NCI-H526 (cell line): ENCODE measurements at places on chromosomes 6 and 20.

DNA sequence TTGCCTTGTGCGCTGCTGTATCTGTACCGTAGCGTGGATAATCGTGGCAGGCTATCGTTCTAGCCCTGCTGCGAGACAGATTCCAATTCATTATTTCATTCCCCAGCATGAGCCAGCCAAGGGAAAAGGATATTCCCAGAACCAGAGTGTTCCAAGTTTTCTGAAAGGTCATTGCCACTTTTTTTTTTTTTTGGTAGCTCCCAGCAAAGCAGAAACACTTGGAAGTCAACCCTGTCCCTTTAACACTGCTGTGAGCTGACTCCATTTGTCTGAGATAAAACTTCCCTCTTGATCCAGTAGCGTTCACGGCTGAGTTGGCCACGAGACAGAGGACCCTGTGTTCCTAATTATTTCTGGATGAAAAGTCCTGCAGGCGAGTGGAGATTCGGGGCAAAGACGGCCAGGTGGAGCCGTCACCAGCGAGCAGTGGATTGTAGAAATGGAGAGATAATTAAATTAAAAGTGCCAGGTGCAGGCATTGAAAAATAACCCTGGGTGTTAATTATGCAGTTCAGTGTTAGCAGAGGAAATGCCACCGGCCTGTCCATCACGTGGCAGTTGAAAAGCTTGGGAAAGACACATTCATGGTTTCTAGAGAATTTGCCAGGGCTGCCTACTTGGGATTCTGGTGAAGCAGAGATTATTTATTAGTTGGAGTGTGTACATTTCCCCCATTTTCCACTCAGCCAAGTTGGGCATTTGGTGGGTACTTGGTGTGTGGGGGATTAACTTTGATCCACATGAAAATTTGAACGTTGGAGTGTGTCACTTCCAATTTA lies 164.2 kb downstream of the SLC24A3 start:
- no peak for DNase-seq

DNA sequence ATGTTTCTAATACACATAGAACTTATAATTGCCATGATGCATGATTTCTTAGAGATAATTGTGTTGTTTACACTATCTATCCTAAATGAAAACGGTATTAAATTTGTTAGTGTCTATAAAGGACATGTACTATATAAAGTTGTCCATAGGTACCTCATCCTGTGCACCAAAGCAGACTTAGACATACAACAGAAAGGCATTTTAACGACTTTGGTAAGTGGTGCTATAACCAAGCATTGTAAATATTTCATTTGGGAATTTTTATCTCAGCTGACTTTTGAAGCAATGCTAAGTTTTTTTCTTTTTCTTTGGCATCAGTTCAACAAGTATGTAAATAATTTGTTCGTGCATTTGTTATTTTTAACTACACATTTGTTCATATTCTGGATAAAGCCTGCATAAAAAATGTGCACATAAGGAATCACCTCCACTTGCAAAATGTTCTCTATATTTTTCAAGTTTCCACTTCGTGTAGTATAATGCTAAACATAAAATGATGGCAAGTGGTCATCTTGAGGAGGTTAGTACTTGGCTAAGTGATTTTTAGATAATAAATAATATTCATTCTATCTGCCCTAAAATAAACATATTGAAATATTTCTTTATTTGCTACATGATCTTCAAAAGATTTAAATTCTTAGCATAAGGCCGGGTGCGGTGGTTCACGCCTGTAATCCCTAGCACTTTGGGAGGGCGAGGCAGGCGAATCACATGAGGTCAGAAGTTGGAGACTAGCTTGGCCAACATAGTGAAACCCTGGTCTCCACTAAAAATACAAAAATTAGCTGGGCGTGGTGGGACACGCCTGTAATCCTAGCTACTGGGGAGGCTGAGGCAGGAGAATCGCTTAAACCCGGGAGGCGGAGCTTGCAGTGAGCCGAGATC lies 6.3 kb upstream of the GJA1 start:
- no peak for DNase-seq

- no peak for DNase-seq
These were observed 354.6 kb upstream of the FLRT3 start for GRCh38 chr20:14691994-14692393.

GRCh38 chr6:24060982-24061754 lies 64.8 kb upstream of the NRSN1 start:
- DNase-seq: no peak

- no peak for DNase-seq
These were observed 184.8 kb upstream of the SASH1 start for GRCh38 chr6:148157841-148158240.

DNA sequence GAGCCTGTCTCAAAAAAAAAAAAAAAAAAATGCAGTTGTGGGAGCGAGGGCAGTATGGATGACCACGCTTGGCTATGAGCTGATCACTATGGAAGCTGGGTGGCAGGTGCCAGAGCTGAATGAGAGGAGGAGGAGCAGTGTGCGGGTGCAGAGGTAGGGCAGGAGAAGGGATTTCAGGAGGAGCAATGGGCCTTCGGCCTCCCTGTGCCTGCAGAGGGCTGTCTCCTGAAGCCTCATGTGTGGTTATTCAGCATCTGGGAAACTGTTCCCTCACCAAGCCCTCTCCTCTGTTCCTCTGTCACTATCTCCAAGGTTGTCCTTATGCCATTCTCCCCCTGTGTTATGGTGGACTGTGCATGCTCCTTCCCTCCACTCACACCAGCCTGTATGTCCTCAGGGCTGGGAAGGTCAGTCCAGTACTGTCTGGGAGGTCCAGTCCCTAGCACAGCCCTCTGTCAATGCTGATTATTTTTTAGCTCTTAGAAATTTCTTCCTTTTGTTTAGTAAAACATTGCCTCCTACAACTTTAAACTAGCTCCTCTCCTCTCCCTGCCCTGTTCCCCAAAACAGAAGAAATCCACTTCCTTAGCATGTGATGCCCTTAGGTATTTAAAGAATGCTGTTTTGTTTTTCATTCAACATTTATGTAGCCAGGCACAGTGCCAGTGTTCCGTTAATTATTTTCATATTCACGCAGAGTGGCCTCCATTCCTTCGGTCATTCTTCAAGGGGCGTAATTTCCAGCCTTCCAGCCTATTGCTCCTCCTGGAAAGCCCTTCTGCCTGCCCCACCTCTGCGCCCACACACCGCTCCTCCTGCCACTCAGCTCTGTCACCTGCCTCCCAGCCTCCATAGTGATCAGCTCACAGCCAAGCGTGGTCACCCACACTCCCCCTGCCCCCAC lies 48.9 kb downstream of the CNBD2 start:
- peak; percentile 25 for DNase-seq

- DNase-seq: no peak
These were observed 335.1 kb downstream of the HDGFL1 start for GRCh38 chr6:22904431-22904830.

DNA sequence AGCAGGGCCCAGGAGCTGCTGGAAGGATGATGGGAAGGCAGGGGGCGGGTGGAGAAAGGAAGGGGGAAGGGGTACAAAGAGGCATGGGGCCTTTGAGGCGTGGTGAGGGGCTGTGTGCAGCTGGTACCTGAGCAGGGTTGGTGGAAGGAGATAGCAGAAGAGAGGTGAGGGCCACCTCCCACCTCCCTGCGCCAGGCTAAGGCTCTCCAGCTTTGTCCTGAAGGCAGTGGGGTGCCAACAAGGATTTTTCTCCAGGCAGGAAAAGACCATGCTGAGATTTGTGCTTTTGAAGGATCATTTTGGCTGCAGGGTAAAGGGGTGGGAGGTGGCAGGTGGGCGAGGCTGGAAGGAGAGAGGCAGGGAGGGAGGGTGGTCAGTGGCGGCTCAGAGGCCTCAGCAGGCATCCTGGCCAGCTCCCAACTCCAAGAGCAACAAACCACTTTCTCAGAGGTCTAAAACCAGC lies 40.8 kb downstream of the NOL4L start:
- no peak for DNase-seq

DNA sequence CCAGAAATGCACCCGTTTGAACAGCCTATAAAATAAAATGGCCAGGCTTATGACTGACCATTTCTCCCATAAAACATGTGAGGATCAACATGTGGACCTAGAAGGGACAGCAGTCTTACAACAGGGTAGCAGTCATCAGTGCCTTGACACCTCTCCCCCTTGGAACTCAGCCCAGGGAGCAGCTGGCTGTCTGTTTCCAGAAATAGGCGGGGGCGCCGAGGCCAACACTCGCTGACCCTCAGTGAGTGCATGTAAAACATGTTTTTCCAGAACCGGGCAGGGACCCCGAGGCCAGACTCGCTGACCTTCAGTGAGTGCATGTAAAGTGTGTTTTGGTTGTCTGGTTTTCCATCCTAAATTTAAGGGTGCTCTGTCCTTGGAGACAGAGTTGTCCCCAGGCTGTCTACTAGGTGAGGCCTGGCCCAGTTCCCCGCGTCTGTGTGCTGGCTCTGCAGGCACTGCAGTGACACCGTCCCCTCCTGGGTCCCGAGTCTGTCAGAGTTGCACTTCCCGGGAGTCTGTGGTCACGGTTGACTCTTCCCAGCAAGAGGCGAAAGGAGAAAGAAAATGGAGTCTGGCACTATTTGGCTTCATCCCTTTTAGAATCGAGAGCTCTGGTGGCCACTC lies 19.8 kb upstream of the ADRM1 start:
- no peak for DNase-seq

GRCh38 chr20:22385602-22386305 lies 198.6 kb downstream of the FOXA2 start:
- peak; percentile 76 for DNase-seq

- DNase-seq: no peak
These were observed 99.3 kb downstream of the PAX1 start for GRCh38 chr20:21804802-21805201.

DNA sequence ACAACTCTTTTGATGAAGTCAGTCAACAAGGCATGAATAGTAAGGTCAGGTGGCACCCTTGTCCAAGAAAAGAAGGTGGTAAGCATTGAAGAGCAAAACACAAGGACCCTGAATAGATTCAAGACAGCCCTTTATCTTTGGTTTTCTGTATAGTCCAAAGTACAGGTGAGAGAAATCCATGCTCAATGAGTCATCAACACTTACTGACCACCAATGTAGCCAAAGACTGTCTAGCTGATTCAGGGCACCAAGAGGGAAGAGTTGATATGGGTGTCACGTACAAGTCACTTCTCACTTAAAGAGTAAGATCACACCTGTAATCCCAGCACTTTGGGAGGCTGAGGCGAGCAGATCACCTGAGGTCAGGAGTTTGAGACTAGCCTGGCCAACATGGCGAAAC lies 528.3 kb downstream of the CD83 start:
- no peak for DNase-seq

DNA sequence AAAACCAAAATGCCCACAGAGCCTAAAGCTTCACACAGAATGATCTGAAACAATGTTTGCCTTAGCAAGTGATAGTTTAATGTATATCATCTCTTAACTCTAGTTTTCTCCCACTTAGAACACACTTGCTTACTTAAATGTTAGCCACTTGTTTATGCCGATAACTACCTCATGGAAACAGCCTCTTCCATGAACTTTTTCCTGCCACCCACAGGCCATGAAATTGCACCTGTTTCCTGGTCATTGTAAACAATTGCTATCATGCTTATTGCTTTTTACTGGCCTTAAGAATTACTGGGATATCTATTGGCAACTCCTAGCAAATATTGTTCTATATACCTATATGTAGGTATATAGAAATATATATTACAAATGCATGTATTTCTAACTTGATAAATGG lies 231.1 kb downstream of the HDGFL1 start:
- DNase-seq: no peak
